ENCODE measurements at places on chromosomes 5 and 9. TPM values are rescaled to one million over a fixed set of nuclear protein-coding genes. Genes with fewer than 3 reads are reported as not detected.

Gene ARSI
- total RNA-seq, result not detected

Gene IFNA2
- not detected for total RNA-seq

Gene ZDHHC12
- 47.1 TPM for total RNA-seq

Gene CBY3
- total RNA-seq, result 1.1 TPM

Gene WWC1
- 2.5 TPM for total RNA-seq

Gene BOD1
- 25.8 TPM for total RNA-seq

Gene IFNA13
- not detected for total RNA-seq

Gene GABRA6
- total RNA-seq, result not detected

Gene TLX3
- total RNA-seq, result not detected

Gene TXNDC8
- not detected for total RNA-seq

Gene DND1
- 2.7 TPM for total RNA-seq

Gene SLC36A1
- 5.0 TPM for total RNA-seq

Gene ADAMTS16
- not detected for total RNA-seq

Gene MYOZ3
- total RNA-seq, result 0.06 TPM

Gene NR2F1
- total RNA-seq, result not detected

Gene FRMPD1
- total RNA-seq, result not detected

Gene ADRB2
- 0.18 TPM for total RNA-seq

Gene C1QTNF2
- total RNA-seq, result not detected

Gene EDIL3
- total RNA-seq, result not detected

Gene UBQLN1
- 88.9 TPM for total RNA-seq

Gene SHC3
- not detected for total RNA-seq

Gene MYMK
- not detected for total RNA-seq

Gene ITGA2
- total RNA-seq, result 1.7 TPM

Gene NRG2
- 0.14 TPM for total RNA-seq

Gene GABRB2
- not detected for total RNA-seq

Gene AMBP
- total RNA-seq, result not detected

Gene MZB1
- 10.4 TPM for total RNA-seq

Gene INSYN2B
- total RNA-seq, result not detected

Gene ANKRD31
- total RNA-seq, result 0.76 TPM

Gene PCDHB10
- total RNA-seq, result not detected

Gene TMED9
- 102 TPM for total RNA-seq

Gene CTNNAL1
- 20.9 TPM for total RNA-seq

Gene AK1
- total RNA-seq, result 11.7 TPM
